Fibroblast of the conjunctiva (primary cell): ENCODE measurements at places on chromosomes 3 and 15.

- no peak for DNase-seq
Observed at GRCh38 chr15:94367726-94368535, 136.6 kb downstream of the MCTP2 start.

DNA sequence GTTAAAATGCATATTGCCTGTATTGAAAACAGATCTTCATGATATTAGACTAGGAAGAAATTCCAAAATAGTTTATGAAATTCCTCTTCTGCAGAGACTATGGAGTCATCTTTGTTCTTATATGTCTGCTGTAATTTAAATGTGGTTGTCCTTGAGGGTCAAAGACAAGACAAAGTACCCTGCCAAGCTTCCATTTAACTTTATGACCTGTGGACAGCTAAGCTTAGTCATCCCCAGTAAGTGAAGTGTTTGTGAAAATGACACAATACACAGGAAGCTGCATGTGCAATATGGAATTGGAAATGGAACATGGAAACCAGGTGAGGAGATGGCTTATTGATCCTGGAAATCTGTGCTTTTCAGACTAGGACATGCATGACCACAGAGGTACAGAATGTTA, 68.5 kb upstream of the GBE1 start:
- DNase-seq, result no peak

DNA sequence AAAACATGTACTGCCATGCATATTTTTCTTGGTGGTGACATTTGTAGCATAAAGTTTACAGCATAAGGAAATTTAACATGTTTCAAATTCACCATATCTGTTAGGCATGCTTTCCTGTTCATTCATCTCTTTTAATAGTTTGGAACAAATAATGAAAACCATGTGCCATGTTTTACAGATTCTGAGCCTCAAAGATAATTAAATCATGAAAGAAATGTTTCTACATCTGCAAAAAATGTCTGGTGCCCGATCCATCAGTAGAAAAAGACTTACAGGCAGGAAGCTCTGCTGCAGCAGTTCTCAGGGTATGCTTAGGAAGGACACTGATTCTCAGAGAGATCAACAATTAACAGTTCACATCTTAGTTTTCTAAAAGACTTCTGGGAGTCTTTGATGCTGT, 316.2 kb downstream of the IL5RA start:
- no peak for DNase-seq

GRCh38 chr15:71444032-71444810, 328.9 kb downstream of the THSD4 start:
- no peak for DNase-seq

DNA sequence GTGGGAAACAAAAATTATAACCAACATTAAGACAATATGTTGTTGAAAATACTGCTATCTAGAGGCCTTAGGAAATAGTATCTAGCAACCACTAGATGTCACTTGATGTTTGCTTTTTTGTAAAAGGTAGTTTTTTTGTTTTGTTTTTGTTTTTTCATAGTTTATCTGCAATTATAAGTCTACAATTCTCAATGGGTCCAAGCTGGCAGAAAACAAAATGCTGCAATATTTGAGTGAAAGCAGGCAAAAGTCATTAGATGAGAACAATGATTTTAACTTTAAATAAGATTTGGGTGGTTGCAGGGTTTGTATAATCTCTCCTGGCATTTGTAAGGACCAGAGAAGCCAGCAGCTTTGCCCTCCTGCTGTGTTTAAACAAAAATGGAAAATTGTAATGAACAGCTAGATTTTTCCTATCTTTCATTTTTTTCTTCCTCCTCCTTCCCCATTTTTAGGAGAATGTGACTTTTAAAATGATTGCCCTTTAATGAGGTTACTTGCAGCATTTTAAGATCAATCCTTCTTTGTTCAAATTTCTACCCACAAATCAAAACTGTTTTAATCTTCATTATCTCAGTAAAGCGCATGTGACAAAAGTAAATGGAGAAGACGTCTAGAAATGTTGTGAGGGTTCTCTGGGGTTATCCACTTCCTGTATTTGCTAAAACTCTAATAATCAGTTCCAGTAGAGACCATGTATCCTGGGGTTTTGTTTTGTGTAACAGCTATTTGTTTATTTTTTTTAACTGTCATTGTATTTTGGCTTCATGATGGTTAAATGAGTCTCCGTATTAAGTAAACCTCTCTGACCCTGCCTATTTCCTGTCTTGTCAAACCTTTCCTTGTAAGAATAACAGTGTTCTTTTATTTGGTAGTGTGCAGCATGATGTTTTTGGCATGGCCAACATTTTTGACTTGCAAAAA, 27.3 kb downstream of the DUT start:
- peak; percentile 43 for DNase-seq

- DNase-seq, result no peak
Observed at GRCh38 chr3:197381371-197381770, 83.0 kb upstream of the DLG1 start.

- DNase-seq, result no peak
Observed at GRCh38 chr15:76151599-76151974, 91.8 kb downstream of the TMEM266 start.

GRCh38 chr15:25427861-25428260, 11.0 kb downstream of the UBE3A start:
- no peak for DNase-seq

GRCh38 chr15:75237316-75237982, 20.7 kb upstream of the GOLGA6C start:
- no peak for DNase-seq

DNA sequence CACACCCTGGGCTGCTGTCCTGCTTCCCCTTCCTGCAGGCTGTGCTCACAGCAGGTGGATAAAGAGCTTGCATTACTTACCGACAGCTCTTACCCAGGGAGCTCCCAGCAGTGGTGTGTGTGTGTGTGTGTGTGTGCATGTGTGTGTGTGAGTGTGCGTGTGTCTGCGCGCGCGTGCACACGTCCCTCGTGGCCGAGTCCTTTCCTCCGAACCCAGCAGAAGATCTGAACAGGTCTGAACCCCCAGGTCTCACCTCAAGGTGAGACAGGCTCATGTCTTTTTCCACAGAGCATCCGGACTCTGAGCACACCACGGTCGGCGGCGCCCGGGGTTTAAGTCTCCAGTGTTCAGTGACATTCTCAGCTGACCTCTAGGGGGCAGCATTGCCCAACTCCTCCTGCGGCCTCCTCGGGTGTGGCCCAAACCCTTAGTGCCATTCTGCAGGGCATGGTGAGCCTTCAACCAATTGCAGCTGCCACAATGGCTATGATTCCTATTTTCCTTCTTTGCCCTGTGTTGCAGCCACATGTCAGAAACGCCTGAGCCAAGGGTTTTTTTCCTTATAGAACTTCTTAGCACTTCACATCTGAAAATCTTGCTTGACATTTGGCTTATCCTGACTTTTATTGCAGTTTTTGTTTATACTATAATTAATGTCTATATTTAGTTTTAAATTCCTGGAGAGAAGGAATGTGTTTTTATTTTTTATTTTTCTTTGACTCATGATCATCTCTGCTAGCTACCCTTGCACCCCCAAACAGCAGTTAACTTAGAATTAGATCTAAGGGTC, 64.1 kb upstream of the KLHL25 start:
- peak; percentile 50 for DNase-seq

- no peak for DNase-seq
Observed at GRCh38 chr3:17234382-17234781, 349.6 kb downstream of the PLCL2 start.

- no peak for DNase-seq
Observed at GRCh38 chr15:89308236-89308635, 26.4 kb downstream of the POLG start.

- DNase-seq, result no peak
Observed at GRCh38 chr3:16606398-16606797, 1.2 kb upstream of the DAZL start.

DNA sequence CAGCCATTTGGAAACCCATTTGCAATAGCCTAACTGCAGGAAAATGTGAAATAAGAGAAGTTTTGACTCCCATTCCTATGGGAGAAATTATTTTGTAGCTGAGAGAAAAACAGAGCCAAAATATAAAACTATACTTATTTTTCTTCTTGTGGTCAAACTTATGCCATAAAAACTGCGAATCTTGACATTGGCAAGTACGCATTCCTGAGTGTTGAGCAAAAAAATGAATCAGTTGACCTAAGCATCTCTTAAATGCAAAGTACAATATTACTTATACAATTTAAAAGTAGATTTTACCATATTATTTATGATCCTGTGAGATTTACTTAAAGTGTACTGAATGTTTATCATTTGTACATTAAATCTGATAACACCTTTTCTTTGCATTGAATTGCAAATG, 50.1 kb upstream of the CMC1 start:
- DNase-seq, result no peak

- peak; percentile 81 for DNase-seq
Observed at GRCh38 chr3:4741404-4742307, 237.6 kb upstream of the BHLHE40 start.

- DNase-seq, result no peak
Observed at GRCh38 chr3:126525091-126525852, 1.3 kb downstream of the CHST13 start.

GRCh38 chr15:62021991-62022600, 38.2 kb downstream of the VPS13C start:
- no peak for DNase-seq

DNA sequence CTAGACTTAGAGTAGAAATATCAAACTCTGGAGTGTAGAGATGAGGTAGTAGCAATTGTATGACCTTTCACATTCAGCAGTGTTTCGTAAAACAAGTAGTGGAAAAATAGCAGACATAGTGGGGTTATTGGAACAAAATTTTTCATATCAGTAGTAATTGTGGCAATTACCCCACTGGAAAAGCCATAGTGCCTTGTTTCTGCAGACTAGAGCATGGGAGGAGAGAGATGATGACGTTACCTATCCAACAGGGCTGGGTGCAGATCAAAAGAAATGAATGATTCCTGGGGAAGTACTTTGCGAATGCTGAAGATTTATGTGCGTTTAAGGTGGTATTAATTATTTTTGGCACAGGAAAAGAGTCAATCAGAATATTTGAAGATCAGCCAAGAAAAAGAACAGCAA, 147.0 kb upstream of the LRRFIP2 start:
- DNase-seq, result no peak

DNA sequence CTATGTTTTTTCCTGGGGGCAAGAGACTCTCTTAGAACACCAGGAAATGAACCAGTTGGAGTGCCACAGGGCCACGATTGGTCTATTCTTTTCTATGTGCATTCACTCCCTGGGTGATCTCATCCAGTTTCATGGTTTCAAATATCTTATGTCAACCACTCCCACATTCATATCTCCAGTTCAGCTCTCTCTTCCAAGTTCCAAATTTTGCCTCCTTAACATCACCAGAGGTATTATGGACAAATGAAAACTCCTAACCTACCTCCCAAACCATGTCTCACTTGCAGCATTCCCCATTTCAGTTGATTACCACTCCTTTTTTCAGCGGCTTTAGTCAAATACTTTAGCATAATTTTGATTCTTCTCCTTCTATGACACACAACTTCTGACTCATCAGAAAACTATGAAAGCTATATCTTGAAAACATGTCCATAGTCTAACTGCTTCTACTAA, 203.1 kb upstream of the SEMA6D start:
- DNase-seq, result peak; percentile 23

GRCh38 chr3:19961960-19962359, 15.1 kb downstream of the RAB5A start:
- no peak for DNase-seq

DNA sequence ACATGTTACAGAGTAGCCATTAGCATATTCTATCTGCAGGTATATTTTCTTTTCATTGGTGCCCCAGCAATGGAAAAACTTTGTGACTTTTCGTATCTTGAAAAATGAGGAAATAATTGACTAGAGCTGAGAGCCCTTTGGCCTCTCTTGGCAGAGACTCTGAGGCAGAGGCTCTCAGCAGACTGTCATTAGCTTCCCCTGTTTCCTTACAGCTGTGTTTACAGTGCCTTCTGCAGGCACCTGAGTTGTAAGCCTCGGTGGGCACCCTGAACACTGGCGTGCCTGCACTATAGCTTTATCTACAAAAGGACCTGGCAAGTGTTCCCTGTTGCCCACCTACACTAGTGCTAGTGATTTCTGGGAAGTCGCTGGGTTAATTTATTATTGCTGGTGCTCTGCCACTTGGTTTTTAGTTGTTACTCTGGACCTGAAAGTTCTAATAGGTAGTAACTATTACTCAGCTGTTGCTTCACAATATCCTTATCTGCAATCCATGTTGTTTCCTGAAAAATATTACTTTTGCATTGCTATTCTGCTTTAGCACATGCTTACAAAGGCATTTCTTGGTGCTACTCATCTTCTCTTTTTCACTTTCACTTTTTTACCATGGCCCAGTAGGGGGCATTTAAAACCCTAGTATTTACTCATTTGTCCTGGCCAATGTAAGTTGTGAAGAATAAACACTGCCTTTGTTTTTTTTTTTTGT, 7.8 kb upstream of the GPR171 start:
- no peak for DNase-seq

- no peak for DNase-seq
Observed at GRCh38 chr15:67784090-67784781, 41.1 kb upstream of the SKOR1 start.

DNA sequence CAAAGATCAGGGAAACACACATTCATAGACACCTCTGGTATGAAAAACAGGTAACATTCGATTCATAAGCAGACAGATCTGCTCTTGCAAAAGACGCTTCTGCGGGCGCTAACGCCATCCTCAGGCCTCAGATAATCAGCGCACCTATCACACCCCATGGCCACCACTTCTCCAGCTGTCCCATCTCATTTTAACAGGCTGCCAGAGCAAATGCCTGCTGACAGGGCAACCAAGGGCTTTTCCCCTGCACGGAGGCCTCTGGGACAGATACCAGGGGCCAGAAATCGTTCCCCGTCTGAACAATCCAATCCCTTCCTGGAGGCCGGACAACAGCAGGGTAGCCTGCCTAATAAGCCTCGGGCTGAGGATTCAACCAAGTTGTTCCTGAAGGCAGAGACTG, 15.2 kb downstream of the ABCC5 start:
- DNase-seq, result no peak

- DNase-seq, result peak; percentile 53
Observed at GRCh38 chr3:189233225-189233858, 61.6 kb downstream of the TPRG1 start.

GRCh38 chr15:101256757-101257156, 4.9 kb upstream of the CHSY1 start:
- DNase-seq, result no peak

DNA sequence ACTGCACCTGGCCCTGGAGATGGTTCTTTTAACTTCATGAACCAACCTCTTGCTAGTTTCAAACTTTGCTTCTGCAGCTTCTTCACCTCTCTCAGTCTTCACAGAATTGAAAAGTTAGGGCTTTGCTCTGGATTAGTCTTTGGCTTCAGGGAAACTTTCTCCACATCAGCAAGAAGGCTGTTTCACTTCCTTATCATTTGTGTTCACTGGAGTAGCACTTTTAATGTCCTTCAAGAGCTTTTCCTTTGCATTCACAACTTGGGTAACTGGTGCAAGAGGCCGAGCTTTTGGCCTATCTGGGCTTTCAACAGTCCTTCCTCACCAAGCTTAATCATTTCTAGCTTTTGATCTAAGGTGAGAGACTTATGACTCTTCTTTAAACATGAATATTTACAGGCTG, 15.7 kb upstream of the TM2D3 start:
- no peak for DNase-seq

- no peak for DNase-seq
Observed at GRCh38 chr3:22012471-22012870, 261.5 kb upstream of the ZNF385D start.
